Fibroblast of gingiva (primary cell): ENCODE measurements at places on chromosomes 6 and 20.

DNA sequence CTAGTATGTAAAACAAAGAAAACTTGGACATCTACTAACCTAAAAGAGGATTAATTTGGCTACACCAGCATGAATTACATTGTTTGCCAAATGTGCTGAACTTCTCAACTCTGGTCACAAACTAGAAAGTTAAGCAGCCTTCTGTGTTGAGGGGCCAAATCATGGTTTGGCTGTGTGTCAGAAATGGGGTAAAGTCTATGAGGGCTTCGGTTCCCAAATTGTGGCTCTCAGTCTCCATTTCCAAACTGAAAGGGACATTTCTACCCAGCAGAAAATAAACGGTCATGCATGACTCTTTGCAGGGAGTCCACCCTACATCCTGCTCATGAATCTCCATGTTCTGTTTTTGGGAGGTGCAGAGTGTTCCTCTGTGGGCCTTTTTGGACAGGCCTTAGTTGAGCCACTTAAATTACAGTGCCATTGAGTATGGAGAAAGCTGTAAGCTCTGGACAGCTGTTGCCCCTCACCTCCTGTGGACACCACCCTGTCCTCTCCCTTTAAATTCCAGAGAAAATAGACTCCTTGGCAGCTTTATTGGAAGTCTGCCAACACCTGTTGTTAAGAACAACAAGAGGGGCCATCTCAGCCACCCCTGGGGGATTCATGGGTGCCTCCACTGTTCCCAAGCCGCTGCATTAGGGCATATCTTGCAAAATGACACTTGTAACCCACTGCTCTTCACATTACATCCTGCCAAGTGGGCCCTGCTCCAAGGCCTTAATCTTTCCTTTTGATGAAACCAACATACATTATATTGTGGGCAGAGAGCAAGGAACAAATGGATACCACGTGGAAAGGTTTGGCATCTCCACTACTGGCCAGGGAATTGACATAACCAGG, 27.5 kb upstream of the SNRPC start:
- DNase-seq, result no peak

DNA sequence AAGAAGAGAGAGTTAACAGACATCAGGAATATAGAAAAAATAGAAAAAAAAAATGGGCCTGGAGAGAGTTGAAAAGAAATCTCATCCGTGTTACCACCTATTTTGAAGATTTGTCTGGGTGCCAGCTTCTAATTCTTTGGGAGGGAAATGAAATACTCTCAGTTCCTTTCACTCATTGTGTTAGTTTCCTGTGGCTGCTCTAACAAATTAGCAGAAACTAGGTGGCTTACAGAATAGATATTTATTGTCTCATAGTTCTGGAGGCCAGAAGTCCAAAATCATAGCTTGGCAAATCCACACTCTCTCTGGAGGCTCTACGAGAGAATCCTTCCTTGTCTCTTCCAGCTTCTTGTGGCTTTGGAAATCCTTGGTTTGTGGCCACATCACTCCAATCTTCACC, 225.1 kb upstream of the BTBD3 start:
- no peak for DNase-seq

GRCh38 chr20:36904690-36905089, 28.8 kb downstream of the TLDC2 start:
- DNase-seq, result no peak

DNA sequence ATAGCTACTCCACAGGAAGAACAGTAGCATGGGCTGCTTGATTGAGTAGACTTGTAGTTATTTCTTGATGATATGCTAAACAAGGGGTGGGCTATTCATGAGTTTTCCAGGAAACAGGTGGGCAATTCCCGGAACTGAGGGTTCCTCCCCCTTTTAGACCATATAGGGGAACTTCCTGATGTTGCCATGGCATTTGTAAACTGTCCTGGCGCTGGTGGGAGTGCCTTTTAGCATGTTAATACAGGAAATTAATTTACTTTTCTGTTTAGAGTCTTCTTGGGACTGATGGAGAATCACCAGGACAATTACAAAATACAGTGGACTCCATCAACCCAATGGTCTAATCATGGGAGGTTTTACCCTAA, 22.7 kb downstream of the CYP24A1 start:
- DNase-seq, result no peak

DNA sequence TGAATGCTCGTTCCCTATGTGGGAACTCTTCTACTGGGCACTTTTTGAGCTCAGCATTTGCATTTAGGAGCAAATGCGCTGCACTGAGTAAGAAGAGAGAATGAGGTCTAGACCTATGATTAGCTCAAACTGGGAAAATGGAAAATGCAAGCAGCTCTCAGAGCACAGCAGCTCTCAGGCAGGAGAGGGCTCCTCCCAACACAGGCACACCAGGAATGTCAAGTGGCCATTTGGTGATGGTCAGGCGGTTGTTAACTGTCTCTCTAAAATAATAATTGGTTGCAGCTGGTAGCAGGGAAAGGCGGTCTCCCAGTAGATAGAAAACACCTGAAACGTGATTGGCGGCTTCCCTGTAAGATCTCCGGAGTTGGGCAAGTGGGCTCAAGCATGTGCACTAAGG, 162.0 kb upstream of the ECI2 start:
- no peak for DNase-seq

DNA sequence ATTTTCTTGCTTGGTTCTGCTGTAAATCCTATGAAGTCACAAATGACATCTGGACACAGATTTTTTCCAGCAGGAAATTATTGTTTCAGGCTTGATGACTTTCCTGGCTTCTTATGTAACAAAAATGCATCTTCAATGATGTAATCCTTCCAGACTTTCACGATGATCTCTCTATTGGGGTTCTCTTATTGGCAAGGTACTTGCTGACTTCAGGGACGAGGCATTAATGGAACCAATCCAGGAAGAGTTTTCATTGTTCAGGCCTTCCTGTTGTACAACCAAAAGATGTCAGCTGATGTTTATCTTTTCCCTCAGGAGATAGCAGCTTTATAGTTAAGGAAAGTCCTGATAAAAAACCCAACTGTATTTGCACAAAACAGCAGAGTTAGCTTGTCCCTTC, 118.5 kb upstream of the MMS22L start:
- DNase-seq, result no peak

DNA sequence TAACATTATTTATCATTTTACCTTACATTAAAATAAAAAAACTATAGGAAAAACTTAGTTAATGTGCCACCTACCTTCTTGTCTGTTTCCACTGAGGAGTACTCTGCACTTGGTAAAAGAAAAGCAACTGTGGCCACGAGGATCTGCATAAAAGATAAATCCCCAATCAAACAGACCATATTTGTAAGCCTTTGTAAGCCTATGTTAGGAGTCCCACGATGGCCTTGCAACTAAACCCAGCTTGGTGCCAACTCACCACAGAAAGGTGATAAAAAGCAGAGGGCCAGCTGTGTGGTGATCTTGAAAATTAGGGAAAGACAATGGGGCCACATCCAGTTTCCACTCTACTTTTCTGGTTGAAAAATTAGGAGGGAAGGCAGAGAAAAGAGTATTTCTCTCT, 156.9 kb downstream of the INSM1 start:
- no peak for DNase-seq

DNA sequence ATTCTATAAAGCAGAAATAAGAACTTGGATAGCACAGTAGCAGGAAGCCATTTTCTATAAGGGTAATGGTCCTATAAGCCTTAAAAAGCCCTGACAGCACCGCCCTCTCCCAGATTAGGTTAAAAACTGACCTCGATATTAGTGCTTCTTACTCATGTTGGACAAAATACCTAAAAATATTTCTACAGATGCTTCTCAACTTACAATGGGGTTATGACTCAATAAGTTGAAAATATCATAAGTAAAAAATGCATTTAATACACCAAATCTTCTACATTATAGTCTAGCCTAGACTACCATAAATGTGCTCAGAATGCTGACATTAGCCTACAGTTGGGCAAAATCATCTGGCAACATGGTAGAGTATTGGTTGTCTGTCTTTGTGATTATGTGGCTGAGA, 70.3 kb downstream of the SESN1 start:
- DNase-seq, result peak; percentile 3

- no peak for DNase-seq
Observed at GRCh38 chr6:156308604-156309003, 468.6 kb upstream of the ARID1B start.

- no peak for DNase-seq
Observed at GRCh38 chr6:165585060-165585459, 78.0 kb downstream of the PDE10A start.
